ENCODE measurements at places on chromosomes 1 and 21.

- DNase-seq, result no peak
These were observed 54.9 kb downstream of the TMEM53 start for GRCh38 chr1:44619261-44619900.

DNA sequence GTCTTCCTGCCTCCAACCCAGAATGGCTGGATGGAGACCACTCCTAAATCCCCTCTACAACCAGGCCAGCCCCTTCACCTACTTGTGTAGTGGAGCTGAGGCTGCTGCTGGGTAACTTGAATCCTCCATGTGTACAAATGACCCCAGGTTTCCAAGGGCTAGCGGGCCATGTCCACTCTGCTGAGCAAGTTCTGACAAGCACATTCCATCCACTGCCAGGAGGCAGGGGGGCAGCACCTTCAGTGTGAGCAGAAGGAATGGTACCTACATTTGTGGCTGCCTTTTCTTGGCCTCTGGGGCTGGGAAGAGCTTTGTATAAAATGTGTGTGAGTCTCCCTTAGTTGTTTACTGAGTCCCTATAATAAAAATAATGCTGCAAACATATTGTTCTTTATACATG is 14.5 kb downstream of the KIAA0040 start:
- DNase-seq, result no peak

DNA sequence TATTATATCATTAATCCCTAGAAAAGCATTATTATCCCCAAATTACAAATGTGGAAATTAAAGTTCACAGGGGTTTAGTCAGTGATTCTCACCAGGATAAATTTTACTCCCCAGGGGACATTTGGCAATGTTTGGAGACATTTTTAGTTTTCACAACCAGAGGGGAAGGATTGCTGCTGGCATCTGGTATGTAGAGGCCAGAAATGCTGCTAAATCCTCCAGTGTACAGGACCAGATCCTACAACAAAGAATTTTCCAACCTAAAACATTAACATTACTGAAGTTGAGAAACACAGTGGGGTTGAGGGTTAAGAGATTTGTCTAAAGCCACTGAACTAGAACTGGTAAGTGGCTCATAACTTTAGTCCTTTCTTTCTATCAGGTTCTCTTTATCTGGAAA is 162.0 kb upstream of the SYT6 start:
- DNase-seq, result no peak

- no peak for DNase-seq
These were observed 6.6 kb upstream of the GSTM5 start for GRCh38 chr1:109705411-109705810.

DNA sequence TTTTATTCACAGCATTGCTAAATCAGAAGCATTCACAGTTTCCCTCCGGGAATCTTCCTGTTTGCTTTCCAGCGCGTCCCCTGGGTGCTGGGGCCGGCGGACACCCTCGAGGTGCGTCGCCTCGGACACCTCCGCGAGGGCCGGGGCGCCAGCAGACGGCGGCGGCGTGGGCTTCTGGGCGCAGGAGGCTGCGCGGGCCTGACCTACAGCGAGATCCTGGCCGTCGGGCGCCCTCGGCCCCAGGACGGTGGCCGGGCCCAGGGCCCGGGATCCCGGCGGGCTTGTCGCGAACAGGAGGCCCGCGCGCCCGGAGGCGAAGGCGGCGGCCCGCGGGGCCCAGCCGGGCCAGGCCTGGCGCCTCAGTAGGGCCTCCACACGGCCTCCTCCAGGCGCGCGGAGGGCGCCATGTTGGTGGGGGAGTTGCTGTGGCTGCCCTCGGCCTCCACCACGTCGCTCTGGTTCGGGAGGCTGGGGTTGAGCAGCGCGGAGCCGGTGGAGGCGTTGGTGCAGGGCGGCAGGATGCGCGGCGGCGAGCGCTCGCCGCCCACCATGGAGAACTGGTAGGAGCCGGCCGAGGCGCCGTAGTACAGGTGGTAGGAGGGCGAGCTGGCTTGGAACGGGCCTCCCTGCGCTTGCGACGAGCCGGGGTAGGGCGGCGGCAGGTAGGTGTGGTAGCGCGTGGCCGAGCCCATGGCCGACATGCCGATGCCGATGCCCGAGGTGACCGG is 123.1 kb downstream of the CLIC6 start:
- no peak for DNase-seq

DNA sequence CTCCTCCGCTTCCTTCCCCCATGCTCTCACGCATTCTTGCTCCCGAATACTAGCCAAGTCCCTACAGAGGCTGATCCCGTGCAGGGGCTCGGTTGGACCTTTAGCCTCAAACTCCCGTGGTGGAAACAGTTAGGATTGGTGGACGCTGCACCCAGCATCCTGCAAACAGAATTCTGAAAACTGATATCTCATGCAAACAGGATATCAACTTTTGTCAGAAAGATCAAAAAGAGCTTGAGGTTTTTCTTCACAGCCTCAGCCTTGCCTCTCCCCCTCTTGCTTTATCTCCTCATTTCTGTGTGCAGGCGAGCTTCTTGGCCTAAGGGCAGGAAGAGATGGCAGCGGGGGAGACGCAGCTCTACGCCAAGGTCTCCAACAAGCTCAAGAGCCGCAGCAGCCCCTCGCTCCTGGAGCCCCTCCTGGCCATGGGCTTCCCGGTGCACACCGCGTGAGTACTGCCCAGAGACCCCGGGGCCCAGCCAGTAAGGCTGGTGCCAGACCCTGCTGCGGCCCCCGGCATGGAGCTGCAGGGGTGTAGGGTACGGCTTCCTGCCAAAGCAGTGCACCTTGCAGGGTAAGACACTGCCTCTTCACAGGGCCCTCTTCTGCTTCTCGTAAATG is at the start of gene UBASH3A:
Gene UBASH3A (plus strand): TSS at position 292 of the 621 bp plus-strand sequence. CDS start 44 bp downstream, at position 336.
- no peak for DNase-seq

GRCh38 chr1:94683886-94684285 is 136.3 kb upstream of the SLC44A3 start:
- DNase-seq, result no peak

GRCh38 chr1:234000557-234001041 is 96.1 kb downstream of the SLC35F3 start:
- DNase-seq, result no peak

GRCh38 chr1:22794647-22795365 is 84.2 kb downstream of the EPHB2 start:
- DNase-seq, result no peak

DNA sequence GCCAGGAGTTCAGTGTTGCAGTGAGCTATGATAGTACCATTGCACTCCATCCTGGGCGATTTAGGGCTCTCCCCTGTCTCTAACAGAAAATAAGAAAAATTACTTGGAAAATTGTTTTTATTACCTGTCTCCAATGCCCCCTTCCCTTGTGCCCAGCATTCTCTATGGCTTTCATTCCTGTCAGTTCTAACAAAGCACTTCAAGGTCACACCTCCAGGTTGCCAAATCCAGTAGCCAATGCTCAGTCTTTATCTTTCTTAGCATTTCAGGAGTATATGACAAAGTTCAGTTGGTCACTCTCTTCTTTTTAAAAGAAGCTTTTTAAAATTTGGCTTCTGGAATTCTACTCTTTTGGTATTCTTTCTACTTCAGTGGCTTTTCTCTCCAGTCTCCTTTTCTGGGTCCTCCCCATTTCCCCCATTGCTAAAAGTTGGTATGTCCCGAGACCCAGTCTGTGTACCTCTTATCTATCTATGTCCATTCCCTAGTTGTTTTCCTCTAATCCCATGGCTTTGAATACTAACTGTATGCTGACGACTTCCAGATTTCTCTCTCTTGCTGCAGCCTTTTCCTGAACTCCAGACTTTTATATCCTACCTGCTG is 69.9 kb downstream of the LAMC1 start:
- no peak for DNase-seq

GRCh38 chr1:54094001-54094729 is 40.8 kb downstream of the TCEANC2 start:
- no peak for DNase-seq

DNA sequence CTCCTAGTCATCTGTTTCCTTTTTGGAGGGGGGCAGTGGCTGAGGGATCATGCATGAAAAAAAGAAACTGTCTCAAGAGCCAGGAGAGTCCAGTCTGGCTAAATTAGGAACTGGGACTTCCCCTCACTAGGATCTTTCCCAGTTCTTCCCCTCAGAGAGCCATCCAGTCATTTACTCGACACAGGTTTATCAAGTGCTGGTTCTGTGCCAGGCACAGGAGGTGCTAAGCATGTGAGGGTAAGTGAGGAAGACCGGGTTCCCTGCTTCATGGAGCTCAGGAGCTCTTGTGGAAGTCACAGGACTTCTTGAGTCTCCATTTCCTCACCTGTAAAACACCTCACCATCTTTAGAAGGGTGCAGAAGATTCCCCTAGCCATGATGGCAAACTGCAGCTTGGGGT is 8.6 kb upstream of the NUAK2 start:
- DNase-seq, result no peak

DNA sequence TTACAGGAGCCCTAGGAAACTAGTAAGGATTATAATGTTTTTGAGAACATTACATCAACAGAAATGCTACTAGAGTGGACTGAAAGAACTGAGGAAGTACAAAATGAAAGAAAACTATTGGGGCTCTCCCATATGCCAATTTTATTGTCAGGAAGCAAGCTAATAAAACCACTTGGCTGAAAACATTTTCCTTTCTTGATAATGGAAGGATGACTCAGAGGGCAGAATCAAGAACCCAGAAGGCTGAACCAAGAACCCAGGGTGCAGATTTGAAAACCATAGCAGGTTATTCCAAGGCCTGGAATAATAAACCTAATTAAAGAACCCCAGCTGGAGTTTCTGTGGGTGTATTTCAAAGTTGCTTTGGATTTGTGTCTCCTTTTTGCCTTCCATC is 70.7 kb downstream of the RPE65 start:
- no peak for DNase-seq

DNA sequence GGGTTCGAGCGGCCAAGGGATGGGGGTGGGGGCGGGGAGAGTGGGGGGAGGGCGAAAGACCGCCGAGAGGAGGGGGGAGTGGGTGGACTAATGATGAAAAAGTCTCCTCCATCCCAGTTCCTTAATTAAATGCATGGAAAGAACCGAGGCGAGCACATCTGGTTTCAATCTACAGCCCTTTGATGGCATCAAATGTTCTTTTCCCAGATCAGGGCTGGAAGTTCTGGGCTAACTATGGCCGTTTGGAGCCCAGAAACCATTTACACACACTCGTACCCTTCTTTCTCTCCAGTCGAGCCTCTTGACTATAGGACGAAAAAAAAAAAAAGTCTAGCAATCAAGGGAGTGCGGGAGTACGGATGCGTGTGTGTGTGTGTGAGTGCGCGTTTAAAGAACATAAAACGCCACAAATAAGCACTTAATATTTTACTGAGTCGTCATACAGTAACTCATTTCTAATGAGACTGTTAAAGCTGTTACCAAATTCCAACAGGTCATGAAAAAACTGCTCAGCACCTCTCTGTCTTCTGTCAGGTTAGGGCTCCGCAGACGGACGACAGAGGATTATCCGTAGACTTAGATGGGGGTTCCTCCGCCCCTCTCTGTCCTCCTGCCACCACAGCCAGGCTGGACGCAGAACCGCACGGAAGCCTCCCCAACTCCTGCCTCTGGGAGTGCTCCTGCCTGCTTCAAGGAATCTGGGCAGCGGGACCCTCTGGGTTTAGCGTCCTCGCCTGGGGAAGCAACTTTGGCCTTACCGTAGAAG is 2.1 kb upstream of the PRRX1 start:
- DNase-seq, result no peak

- DNase-seq, result no peak
These were observed 36.7 kb downstream of the AGL start for GRCh38 chr1:99886841-99887240.

GRCh38 chr21:42585881-42586280 is 67.5 kb upstream of the PDE9A start:
- DNase-seq, result no peak

- no peak for DNase-seq
These were observed 27.5 kb downstream of the LRRC8C start for GRCh38 chr1:89660224-89661061.

DNA sequence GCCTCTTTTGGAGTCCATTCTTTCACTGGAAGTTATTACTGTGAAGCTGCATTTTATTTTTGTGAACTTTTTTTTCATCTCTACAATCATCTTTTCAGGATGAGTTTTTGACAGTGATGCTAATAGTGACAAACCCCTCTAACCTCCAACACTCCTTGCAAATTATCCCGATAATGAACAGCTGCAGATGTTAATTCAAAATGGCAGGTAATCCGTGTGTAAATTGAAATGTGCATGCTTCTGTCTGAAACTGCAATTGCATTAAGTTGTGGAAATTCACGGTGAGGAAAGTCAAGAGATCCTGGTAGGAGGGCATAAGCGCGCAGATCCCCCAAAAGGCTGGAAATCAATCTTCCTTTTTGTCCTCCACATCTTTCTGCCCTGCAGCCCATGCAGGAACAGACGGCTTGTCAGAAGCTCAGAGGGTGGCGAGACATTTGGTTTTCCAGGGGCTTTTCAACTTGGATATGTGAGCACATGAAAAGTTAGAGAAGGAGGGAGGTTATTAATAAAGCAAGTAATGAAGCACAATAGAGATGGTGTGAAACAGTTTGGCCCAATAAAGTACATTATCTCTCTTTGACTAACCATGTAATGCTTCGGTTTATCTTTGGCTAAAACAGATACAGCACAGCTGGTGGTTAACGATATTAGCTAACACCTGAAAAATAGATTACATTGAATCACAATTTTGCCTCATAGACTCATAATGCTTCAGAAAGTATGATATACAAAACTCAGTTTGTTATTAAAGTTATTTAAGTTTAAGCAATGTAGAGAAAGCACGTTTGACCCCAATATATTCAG is 143.5 kb upstream of the COA6 start:
- no peak for DNase-seq

DNA sequence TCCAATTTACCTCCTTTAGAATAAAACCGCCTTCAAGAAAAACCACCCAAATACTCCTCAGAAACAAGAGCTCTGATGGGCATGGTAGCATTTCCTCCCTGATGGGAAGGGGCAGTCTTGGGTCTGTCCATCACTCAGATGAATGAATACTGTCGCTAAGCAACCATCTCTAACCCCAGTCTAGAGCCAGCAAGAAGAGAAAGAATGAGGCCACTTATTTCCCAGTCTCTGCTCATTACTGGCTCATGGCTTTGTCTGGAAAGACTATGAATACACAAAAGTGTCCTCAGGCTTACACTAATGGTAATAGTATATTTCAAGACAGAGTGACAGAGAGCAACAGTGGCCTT is 51.0 kb upstream of the F3 start:
- no peak for DNase-seq

- DNase-seq, result no peak
These were observed 186.2 kb downstream of the RUNX1 start for GRCh38 chr21:34862951-34863350.

- peak; percentile 21 for DNase-seq
These were observed 10.5 kb downstream of the CDKN2C start for GRCh38 chr1:50980505-50980904.

- DNase-seq, result no peak
These were observed 36.7 kb downstream of the SLC19A1 start for GRCh38 chr21:45505416-45506021.

GRCh38 chr1:201632364-201632952 is 93.5 kb downstream of the NAV1 start:
- no peak for DNase-seq

GRCh38 chr1:107976431-107976830 is 11.5 kb upstream of the VAV3 start:
- DNase-seq, result no peak

DNA sequence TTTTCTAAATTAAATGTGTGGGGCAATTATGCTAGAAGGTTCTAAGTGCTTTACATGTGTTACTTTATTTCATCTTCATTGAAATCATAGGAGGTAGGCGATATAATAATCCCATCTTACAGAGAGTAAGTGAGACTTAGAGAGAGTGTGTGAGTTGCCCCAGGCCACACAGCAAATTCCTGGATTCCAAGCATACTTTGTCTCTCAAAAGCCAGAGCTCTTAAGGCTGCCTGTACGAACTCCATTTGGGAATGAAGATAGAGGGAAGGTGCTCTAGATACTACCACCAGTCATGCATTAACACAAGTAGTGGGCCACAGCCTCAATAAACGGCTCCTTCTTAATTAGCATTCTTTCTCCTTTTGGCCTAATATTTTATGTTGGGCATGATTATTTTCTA is 170.1 kb downstream of the SIPA1L2 start:
- DNase-seq, result no peak
